ENCODE measurements at places on chromosomes 3 and 15.

DNA sequence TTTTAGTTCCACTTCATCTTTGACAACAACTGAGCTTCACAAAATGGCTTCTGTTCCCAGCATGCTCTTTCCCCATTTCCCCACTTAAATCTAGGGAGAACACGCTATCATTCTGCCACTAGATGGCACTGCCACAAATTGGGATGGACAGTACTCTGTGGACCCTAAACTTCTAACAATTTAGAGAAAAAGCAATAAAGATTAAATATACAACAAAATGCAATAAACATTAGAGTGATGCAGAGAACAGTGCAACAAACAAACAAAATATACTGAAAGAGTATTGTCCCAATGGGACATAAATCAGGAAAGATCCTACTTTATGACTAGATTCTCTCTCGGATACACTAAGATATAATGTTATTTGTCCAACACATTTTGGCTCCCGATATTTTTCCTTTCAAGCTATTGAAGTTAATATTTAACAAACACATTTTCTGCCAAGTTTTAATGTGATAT is 169.7 kb upstream of the TMCO5A start:
- no peak for DNase-seq

GRCh38 chr3:21054064-21054463 is 696.9 kb downstream of the ZNF385D start:
- DNase-seq: no peak

- DNase-seq: no peak
Observed at GRCh38 chr3:142808103-142808917, 80.6 kb downstream of the PCOLCE2 start.

DNA sequence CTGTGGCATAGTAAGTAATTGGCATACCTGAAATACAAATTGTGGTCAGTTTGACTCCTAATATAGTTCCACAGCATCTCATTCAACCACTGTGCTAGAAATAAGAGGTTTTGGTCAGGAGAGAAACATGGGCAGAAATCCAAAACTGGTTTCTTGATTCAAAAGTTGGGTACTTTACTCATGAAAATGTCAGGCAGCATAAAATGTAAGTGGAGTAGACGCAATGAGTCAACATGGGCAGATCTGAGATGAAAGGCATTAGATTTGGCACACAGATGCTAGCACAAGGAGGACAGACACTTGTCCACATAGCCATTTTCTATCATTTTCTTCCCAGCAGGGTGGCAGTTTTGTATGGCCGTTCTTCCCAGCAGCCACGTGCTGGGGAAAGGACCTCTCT is 255.8 kb upstream of the CDIN1 start:
- DNase-seq: no peak

GRCh38 chr3:45950686-45951600 is 7.7 kb downstream of the CXCR6 start:
- no peak for DNase-seq

GRCh38 chr3:158105710-158106253 is 438 bp downstream of the SHOX2 start:
- no peak for DNase-seq

DNA sequence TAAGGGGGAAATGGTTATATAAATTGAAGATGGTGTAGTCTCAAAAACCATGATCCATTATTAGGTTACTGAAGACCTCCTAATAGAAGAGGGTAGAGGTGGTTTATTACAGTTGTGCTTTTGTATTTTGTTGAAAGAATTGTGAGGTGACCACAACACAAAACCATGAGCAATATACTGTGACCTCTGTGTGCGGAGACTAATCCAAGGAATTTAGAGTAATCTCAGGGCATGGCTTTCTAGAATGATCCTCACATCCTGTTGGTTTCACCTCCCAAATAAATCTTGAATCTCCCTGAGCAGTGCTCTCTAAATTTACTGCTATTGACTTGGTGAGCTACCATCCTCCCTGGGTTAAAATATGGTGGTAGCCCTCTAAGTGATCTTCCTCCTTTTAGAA is 52.3 kb downstream of the PTPRG start:
- no peak for DNase-seq

DNA sequence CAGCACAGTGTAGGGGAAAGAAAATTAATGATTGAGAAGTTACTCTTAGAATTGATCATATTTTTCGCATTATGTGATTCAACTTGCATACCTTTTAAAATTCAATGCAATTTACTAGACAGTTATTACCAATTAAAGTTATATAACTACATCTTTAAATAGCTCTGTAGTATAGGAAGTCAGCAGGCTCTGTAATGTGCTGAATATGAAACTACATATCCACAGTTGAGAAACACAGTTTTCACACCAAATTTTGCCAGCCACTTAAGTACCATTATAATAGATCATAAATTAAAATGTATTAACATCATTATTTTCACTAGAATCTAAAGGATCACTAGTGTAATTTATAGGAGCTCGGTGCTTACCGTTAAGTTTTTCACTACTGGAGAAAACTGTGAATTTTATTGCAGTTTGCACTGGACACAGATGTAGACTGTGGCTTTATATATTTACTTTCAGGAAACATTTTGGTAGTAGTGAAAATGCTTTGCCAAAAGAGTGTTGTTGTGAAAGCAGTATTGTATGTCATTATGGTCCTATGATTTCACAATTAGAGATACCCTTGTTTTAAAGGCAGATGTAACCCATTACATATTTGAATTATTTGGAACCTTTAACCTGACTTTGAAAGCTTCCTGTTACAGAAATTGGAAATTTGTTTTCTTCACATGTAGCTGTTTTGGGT is 113.6 kb downstream of the PLCL2 start:
- DNase-seq: no peak

DNA sequence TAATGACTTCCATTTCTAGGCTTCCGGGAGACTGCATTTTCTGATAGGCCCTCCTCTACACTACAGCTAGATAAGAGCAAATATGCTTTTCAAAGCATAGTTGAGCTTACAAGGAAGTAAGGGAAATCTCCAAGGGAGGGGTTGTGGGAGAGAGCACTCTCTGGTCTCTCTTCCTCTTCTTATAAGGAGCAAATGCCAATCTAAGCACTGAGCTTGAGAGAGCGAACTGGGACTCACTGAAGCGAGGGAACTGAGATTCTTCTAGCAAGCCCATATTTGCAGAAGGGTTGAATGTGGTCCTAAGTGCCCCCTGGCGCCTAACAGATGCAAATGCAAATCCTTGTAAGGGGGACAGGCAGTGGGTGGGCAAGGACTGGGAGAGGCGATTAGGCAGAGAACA is 164.8 kb downstream of the ERC2 start:
- DNase-seq: no peak

DNA sequence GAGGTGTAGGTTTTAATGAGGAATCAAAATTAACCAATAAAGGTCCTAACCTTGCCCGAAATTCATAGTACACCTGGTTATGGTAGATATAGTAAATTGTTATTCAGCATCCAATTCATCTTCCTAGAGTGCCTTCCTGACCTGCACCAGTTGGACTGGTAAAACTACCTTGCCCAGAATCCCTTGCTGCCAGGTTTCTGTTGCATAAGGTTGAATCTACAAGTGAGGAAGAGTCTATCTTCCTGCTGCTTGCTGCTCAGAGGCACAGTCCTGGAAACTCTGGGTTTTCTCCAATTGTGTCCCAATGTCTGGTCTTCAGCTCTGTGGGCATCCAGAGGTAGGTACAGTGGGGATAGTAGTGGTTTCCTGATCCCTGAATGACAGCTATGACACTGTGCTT is 17.3 kb downstream of the CCDC54 start:
- no peak for DNase-seq

GRCh38 chr15:76150513-76150912 is 90.7 kb downstream of the TMEM266 start:
- no peak for DNase-seq

DNA sequence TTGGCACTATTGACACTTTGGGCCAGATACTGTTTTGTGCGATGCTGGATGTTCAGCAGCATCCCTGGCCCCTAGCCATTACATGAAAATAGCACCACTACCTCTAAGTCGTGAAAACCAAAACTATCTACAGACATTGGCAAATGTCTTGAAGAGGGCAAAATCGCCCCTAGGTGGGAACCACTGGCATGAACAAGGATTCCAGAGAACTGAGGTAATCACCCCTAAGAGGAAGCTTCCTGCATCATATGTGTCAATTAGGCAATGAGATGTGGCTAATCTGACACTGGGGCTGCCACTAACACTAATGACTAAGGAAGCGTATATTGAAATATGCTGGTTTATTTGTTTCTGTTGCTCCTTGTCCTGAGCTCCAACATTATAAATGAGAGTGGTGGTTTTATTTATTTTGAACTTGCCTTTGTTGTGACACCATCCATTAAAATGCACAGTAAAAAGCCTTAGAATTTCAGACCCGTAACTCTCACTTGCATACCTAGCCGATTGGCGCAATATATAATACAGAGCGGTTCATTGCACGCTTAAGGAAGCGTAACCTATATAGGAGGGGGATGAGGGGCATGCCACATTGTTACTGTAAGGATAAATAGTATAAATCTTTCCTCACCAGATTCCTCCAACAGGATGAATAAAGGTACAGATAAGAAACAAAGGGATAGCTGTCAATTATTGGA is 299.8 kb upstream of the CNTN4 start:
- DNase-seq: no peak

DNA sequence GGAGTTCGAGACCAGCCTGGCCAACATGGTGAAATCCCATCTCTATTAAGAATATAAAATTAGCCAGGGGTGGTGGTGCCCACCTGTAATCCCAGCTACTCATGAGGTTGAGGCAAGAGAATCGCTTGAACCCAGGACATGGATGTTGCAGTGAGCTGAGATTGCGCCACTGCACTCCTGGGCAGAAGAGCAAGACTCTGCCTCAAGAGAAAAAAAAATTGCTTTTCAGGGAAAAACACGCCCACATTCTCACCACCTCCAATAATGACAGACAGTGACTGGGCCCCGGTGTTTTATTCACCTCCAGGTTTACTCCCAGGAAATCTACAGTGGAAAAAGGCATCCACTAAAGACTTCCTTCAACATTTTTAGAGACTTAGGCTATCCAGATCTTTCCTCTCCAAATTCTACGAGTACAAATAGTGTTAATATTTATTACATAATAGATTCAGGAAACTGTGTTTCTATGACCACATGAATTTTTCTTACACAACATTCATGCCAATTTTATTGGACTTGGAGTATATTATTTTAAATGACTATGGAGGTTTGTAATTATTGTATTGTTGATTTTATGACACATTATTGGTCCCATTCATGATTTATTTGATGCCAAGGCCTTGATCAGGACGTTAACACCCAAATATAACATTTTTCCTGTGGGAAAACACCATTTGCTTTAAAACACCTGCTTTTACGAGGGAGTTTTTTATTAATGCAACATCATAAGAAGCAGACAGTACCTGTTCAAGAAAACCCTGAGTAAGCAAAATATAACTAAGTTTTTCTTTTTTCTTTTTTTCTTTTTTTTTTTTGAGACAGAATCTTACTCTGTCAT is 26.6 kb downstream of the IGF2BP2 start:
- DNase-seq: no peak

DNA sequence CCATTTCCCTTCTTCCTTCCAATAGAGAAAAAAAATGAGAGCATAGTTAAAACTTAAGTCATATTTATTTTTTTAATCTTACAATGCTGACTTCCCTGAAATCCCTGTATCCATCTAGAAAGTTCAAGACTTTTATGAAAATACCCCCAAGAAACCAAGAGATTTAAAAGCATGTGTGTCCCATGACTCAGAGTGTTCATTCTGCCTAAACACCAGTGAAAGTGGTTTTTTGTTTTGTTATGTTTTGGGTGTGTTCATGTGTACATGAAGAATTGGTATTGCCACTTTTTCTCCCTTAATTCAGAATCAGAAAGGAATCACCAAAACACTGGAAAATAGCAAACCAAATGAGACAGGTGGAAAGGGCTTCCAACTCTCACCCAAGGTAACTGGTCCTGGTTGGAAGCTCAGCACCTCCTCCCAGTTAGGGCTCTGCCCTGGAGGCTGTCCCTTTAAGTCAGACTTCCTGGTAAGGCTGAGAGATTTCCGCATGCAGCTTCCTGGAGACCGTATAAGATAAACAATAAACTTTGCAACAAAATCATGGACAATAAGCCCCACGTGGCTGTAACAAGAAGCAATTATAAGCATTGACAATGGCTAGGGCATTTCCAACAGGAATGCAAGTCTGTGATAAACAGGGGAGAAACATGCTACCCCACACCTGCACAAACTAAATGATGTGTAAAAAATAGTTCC is 121.9 kb upstream of the ARHGEF3 start:
- peak; percentile 11 for DNase-seq

DNA sequence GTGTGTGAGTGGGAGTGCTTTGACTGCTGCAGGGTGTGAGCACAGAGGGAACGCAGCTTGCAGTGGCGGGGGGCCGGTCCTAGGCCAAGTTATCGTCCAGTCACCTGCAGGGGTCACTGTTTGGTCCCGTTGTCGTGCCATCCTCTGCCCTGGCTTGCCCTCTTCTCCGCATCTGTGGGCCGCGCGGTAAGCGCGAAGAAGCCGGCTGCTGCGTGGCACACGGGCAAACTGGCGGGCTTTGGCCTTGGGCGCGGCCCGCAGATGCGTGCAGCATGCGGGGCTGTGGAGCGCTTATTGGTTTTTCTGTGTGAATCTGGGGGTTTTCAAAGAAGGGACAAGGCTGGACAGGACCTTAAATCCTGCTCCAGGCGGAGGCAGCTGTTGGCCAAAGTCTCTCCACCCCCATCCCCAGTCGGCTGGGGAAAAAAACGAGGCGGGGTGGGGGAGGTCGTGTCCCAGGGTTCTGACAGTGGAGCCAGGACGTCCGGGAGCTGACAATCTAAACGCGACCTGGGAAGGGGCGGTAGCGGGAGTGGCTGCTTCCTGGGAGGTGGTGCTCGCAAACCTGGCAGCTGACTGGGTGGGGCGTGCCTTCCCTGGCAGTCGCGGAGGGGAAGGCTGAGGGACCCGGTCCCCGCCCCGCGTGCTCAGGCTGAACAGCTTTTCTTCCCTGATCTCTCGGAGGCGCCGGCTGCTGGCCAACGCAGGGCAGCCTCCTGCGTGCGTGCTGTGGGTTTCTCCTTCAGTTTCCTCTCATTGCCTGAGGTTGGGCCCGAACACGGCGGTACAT is 39.7 kb upstream of the VEPH1 start:
- no peak for DNase-seq

DNA sequence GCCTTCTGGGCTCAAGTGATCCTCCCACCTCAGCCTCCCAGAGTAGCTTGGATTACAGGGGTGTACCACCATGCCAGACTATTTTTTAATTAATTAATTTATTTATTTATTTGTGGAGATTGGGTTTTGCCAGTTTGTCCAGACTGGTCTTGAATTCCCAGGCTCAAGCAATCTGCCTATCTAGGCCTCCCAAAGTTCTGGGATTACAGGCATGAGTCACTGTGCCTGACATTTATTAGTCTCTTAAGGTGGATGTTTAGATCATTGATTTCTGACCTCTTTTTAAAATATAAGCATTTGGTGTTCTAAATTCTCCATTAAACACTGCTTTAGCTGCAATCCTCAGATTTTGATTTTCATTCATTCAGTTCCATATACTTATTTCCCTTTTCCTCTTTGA is 15.6 kb downstream of the FBXW12 start:
- no peak for DNase-seq

DNA sequence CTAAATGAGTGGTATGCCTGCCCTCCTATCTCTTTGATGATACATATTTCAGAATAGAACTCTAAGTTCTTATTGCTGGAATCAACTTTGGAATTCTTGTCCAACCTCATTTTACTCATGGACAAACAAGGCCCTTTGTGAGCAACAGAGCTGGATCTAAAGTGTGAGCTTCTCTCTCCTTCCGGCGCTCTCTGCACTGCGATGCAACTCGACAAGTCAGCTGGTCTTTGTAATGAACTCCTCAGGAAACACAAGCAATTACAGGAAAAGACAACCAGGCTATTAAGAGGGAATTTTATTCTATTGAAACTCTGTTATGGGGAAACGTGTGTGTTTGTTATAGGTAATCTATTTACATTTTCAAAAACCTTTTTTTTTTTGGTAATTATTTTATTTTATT is 20.3 kb upstream of the NRROS start:
- DNase-seq: no peak

- no peak for DNase-seq
Observed at GRCh38 chr3:31142543-31142942, 248.1 kb upstream of the GADL1 start.

Data from activated T-cell treated with anti-CD3 and anti-CD28 coated beads for 1 hour (primary cell).